ENCODE measurements at places on chromosomes 11 and 22. TPM values are rescaled to one million over a fixed set of nuclear protein-coding genes. Genes with fewer than 3 reads are reported as not detected.

MUC2 gene
- not detected for polyA plus RNA-seq

DNA sequence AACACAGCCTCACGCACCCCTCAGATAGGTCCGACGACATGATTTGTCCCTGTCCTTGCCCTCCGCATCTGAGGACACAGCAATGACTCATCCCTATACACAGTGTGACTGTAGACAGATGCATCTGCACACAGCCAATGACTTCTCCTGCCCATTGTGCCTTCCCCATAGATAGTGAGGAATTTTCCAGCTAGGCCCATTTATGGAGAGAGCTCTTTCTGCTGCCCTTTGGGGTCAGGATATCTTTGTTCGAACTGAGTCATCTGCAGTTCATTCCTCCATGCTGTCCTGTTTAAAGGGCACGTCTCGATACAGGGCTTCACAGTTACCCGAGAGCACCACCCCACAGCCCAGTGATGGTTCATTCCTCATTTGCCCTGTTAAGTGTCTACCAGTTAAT, 96.7 kb downstream of the LARGE1 start:
- no peaks in the 10 kb centered on the region for H3K27me3 ChIP-seq
- H3K4me3 ChIP-seq: no peak overlapping the region
- H3K36me3 ChIP-seq: peaks cover 3% of the 10 kb centered on the region
- DNase-seq: no peak
- no peak overlapping the region for H3K27ac ChIP-seq

DNA sequence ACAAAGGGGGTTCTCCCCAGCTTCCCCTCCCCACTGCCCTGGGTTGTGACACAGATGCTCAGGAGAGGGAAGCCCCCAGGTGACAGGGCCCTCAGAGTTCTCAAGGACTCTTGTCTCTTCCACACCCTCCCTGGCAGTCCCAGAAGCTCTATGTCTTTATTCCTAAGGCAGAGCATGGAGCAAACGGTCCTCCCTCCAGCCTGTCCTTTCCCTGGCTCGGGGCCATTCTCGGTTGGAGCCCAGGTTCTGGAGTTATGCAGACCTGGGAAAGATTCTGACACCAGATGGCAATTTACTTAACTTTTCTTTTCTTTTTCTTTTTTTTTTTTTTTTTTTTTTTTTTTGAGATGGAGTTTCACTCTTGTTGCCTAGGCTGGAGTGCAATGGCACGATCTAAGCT, 186.6 kb downstream of the CEP164 start:
- no peak overlapping the region for H3K27ac ChIP-seq
- no peaks in the 10 kb centered on the region for H3K36me3 ChIP-seq
- H3K4me3 ChIP-seq: no peak overlapping the region
- no peaks in the 10 kb centered on the region for H3K27me3 ChIP-seq

GRCh38 chr22:49301398-49302149, 526.1 kb downstream of the BRD1 start:
- no peaks in the 10 kb centered on the region for H3K36me3 ChIP-seq
- H3K4me3 ChIP-seq: no peak overlapping the region
- peaks cover 4% of the 10 kb centered on the region for H3K4me1 ChIP-seq
- H3K27me3 ChIP-seq: no peaks in the 10 kb centered on the region
